Caki2 (cell line): ENCODE measurements at places on chromosomes 4 and X.

DNA sequence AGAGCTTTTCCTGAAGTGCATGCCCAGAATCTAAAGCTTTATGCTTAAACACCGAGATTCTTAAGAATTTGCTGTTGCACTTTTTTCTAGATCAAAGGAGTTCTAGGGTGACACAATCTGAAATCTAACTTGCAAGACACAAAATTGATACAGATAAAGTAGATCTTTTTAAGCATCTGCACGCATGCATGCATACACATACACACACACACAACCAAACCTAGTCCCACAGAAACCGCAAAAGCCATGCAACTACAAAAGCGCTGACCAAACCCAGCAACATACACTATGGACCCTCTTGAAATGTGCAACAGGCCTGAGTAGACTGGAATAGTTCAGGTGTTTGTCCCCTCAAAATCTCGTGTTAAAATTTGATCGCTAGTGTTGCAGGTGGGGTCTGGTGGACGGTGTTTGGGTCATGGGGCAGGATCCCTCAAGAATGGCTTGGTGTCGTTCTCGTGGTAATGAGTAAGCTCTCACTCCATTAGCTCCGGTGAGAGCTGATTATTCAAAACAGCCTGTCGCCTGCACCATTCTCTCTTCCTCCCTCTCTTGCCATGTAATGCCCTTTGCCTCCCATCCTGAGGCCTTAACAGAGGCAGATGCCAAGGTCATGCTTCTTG, 52.7 kb downstream of the IRF2 start:
- DNase-seq: no peak

GRCh38 chr4:11843927-11844326, 415.2 kb upstream of the HS3ST1 start:
- no peak for DNase-seq

DNA sequence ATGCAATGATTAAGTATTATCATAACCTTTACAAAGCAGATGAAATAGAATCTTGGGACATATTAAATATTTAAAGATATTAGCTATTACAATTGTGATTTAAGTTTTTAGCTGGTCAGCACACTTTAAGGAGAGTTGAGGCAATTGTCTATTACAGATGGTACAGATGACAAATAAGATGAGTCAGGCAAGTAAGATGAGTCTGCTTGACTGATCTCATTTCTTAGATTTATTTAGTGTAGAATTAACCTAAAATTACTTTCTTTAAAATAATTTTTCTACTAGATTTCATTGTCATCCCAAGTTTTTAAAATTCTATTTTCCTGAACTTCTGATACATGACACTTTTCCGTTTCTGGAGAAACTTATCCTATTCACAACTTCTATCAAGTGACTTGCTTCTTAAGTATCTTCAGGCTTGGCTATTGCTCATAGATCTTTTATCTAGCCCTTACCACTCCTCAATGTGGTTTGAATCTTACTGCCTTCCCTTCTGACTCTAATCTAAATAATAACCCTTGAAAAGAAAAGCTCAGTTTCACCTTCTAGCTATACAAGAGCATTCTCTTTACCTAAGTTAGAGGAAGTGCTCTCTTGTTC, 32.9 kb downstream of the CXCL1 start:
- no peak for DNase-seq

DNA sequence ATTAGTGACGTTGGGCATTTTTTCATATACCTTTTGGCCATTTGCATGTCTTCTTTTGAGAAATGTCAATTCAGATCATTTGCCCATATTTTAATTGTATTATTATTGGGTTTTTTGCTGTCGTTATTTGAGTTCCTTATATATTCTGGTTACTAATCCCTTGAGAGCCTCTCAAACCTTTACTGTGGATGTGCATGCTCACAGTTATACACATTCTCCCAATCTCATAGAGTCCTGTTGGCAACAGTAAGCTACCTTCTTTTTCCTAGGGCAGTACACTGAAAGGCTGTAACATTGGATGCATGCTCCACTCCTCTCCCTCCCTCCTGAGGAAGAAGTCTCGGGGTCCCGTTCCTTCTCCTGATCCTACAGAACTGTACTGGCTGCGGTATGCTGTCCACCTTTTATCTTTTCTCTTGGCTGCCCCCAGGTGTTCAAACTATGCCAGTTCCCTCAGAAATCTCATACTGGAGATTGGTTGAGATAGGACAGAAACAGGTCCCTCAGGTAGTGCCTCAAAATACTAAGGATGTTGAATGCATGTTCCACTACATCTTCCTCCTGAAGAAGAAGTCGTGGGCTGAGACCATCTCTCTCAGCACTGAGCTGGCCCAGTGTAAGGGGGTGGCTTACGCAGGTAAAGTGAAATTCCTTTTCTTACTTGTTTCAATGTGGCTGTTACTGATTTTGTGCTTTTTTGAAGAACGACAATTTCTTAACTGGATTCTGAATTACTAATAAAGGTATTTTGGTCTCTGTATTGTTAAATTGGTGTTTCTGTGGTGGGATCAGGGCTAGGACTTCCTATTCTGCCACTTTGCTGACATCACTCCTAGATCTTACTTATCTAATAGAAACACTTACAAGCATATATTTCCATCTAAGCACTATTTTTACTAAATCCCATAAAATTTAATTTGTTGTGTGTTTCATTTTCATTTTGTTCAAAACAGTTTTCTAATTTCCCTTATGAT, 145.4 kb upstream of the HUWE1 start:
- peak; percentile 45 for DNase-seq

- no peak for DNase-seq
Measured at GRCh38 chr4:14984448-14984847, 17.8 kb upstream of the CPEB2 start.

DNA sequence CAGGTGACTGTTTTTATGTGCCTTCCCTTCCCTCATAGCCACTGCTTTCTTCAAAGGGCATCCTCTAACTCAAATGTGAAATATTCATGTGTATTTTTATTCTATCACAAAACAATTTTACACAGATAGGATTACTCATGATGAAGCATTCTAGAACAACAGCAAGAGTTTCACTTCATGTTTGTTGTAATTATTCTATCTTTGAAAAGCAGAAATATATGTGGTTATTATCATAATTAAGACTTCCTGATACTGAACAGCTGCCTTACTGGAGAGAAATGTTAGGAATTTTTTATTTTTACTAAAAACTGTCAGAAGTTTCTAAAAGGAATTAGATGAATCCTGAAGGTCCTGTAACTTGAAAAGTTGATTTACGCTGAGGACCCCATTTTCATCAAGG, 229.1 kb downstream of the PALLD start:
- DNase-seq: no peak

DNA sequence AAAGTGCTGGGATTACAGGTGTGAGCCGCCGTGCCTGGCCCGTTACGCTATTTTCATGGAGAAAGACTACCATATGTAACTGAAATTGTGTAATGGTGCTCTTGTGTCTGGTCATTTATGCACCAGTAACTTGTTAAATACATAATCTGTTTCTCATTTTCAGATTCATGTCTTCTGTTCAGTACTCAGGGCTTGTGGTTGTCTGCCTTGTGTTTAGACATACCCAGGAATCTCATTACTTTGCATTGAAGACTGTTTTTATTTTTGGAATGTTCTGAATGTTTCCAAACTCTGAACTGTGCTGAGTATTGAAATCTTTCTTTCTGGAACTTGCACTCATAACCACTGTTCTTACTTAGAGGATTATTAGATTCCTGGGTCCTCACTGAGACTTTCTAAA, 52.8 kb downstream of the PDLIM5 start:
- DNase-seq: no peak

GRCh38 chr4:2289955-2290333, 28.0 kb upstream of the MXD4 start:
- no peak for DNase-seq

DNA sequence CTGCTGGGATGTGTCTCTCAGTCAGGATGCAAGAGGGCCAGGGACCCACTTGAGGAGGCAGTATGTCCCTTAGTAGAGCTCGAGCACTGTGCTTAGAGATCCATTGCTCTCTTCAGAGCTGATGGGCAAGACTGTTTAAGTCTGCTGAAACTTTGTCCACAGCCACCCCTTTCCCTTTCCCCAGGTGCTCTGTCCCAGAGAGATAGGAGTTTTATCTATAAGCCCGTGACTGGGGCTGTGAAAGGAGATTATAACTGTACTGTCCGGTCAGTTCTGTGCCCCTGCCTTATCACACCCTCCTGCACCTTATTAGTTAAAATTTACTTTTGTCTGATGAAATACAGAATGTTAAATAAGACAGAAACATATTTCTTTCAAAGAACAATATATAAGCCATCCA, 378.4 kb downstream of the PABPC4L start:
- DNase-seq: no peak

GRCh38 chrX:134641346-134641745, 16.9 kb downstream of the PLAC1 start:
- no peak for DNase-seq

DNA sequence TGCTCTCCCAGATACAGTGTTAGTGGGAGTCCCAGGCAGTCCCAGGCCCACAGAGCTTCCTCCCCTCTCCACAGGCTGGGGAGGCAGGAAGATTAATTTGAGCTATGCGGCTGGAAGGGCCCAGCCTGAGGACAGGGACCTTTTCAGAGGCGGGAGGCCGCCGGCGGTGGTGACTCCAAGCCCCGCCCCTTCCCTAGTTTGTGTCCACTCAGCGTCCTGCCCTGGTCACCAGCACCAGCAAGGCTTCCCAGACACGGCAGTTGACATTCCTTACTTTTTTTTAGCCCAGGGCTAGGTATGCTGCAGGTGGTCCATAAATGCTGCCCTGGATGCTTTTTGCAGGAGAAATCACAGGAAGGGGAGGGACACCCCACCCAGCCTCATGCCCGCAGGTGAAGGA, 67.7 kb upstream of the LRPAP1 start:
- DNase-seq: no peak

GRCh38 chrX:91414713-91415112, 19.9 kb upstream of the PABPC5 start:
- no peak for DNase-seq

DNA sequence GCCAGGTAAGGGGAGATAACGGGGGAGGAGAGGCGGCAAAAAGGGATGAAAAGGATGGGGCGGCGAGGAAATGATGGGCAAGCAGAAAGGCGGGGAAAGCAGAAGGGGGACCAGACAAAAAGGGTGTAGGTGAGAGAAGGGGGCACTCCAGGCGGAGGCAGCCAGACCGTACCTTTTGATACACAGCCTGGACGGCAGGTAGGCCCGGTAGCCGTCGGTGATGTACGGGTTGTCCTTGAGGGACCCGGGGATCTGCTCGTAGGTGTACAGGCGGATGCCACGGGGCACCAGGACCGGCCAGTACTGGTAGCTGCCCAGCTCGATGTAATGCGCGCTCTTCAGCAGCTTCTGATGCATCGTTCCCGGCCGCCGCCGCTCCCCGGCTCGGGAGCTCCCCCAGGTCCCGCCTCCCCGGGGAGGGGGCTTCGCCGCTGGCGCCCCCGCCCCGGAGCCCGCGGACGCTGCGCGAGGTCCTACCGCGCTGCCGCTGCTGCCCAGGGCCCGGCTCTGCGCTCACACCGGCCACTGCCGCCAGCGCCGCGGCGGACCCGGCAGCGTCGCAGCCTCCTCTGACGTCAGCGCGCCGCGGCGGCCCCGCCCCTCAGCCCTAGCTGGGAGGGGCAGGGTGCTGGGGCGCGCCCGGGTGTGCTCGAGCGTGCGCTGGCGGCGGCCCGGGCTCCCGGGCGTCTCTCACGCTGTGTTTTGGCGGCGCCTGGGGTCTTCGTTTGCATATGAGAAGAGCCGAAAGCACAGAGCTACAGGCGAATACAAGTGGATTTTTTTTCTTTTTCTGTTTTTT, at the start of gene PAQR3:
PAQR3 (minus strand) TSS at position 571 of the 799 bp plus-strand sequence; CDS start at position 357, 214 bp downstream.
- peak; percentile 82 for DNase-seq

- no peak for DNase-seq
Measured at GRCh38 chrX:108209006-108209554, 117.5 kb downstream of the ATG4A start.

- DNase-seq: no peak
Measured at GRCh38 chr4:111618908-111619307, 526.3 kb upstream of the FAM241A start.

GRCh38 chrX:113529426-113530013, 688.9 kb upstream of the AMOT start:
- no peak for DNase-seq

DNA sequence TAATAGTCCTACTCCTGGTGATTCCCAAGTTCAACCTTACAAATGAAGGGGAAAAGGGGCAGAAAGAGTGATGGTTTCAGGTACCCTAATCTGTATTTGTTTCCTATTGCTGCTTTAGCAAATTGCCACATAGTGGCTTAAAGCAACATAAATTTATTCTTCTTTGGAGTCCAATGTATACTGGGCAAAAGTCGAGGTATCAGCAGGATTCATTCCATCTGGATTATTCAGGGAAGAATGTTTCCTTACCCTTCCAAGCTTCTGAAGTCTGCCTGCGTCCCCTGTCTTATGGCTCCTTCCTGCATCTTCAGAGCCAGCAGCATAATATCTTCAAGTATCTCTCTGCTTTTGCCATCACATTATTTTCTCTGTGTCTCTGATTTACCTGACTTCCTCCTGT, 10.3 kb upstream of the BST1 start:
- no peak for DNase-seq

DNA sequence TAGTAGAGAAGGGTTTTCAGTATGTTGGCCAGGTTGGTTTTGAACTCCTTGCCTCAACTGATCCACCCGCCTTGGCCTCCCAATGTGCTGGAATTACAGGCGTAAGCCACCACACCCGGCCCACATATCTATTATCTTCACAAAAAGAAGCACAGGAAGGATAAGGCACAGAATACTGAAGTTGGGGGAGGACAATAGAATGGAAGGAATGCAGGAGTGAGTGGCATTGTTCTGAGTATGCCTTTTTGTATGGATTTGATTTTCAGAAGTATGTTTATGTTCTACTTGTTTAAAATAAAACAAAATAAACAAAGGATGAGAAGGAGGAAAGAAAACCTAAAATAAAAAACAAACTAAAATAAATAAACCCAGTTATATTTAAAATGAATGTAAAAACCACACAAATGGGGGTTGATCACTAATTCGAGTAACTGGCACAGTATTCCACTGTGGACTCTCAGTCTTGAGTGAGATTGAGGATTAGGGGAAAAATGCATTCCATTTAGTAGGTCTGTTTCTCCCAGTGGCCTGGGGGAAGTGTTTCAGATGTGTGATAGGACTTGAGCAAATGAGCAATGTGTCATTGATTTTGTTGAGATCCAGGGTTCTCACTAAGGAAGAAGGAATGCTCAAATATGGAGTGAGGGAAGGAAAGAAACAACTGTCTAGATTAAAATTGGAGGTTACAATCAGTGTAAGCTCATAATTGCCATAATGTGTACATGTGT, 109.0 kb upstream of the C1QTNF7 start:
- no peak for DNase-seq

- no peak for DNase-seq
Measured at GRCh38 chrX:97556359-97556758, 672.7 kb downstream of the RPA4 start.

GRCh38 chrX:119573840-119574393, 446 bp upstream of the UBE2A start:
- DNase-seq: no peak

DNA sequence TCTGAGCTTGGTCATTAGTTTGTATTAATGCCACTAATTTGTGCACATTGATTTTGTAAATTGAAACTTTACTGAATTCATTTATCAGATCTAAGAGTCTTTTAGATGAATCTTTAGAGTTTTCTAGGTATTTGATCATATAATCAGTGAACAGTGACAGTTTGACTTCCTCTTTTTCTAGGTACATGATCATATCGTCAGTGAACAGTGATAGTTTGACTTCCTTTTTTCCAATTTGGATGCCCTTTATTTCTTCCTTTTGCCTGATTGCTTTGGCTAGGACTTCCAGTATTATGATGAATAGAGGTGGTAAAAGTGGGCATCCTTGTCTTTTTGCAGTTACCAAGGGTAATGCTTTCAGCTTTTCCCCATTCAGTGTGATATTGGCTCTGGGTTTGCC, 421.4 kb upstream of the CPXCR1 start:
- no peak for DNase-seq
